ENCODE measurements at places on chromosomes 3 and 15.

GRCh38 chr3:186946756-186947375 is 16.5 kb downstream of the ST6GAL1 start:
- DNase-seq = no peak

GRCh38 chr3:57783186-57784088 is 27.3 kb downstream of the SLMAP start:
- no peak for DNase-seq

DNA sequence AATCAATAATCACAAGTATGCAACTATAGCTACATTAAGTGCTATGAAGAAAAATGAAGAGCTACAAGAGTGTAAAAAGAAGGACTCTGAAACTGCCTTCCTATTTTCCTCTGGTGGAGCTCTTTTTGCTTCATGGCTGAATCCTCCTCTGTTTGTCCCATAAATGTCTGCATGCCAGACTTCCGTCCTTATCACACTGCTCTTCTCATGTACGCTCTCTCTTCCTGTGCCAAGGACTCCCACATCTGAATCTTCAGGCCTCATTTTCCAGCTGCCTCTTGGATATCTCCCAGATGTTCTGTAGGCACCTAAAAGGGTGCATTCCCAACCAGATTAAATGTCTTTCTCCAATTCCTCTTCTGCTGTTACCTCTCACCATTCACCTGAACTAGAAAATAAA is 123.7 kb downstream of the MECOM start:
- no peak for DNase-seq

DNA sequence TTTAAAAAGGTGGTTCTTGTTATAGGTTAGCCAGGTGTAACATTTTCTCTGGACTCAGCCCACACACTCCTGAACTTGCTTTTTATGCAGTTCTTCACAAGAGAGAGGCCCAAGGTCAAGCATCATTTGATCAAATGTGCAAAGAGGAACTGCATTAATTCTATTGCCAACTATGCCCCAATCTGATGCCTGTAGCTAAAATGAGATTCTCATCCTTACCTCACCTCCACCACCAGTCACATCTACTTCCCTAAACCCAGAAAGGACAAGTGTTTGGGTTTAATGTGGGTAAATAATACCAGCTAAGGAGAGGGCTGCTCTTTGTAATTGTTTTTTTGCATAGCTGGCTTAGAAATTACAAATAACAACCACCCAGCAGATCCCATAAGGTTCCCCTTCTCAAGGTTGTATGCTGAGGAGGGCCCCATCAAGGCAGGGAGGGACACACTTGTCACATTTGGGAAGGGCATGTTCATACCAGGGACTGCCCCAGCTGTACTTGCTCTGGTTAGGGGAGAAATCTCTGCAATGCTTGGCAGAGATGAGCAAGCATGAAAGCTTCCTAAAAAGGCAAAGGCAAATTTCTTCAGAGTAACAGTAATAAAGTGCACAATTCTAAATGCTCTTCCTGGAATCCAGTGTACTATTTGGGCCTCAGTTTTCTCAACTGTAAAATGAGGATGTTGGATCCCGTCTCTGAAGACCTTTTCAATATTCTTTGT is 76.2 kb downstream of the TGFBR2 start:
- no peak for DNase-seq

DNA sequence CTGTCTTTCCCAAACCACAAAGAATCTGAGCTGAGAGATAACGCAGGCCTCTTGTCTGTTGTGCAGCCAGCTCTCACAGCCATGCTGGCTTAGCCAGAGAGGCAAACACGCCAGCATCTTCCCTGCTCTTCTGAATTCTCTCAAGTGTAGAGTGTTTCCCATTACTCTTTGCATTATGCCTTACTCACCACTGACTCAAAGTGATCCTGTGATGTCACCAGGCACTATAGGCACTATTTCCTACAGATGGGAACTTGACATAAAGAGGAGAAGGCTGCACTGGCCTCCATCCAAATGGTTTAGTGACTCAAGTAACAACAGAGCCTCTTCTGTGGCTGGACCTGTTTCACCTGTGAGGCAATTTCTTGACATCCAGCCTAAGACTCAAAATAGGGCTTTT is 44.4 kb downstream of the PDZRN3 start:
- DNase-seq = peak; percentile 93

- peak; percentile 32 for DNase-seq
Measured at GRCh38 chr3:117887901-117888300, 1146.7 kb downstream of the IGSF11 start.

DNA sequence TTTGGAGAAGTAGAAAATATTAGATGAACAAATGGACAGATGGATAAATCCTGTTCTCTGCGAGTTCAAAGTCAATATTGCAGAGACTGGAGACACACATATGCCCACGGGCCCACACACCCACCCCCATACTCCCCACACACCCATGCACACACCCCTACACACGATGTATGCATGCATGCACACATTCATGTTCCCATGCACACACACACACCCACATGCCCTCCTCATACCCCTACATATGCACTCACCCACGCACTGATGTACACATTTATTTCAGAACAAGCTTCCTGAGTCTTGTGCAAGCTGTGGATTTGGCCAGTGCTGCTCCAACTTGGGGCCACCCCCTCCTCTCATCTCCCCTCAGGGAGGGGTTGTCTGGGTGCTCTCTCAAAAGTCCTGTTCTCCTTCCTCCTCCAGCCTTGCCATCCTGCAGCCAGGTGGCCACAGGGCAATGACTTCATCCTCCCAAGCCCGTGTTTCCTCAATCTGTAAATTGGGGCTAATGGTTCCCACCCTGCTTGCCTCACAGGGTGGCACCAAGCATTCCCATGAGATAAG is 16.4 kb downstream of the MAPKAPK3 start:
- no peak for DNase-seq

GRCh38 chr3:190826018-190826417 is 36.5 kb downstream of the GMNC start:
- DNase-seq = no peak

DNA sequence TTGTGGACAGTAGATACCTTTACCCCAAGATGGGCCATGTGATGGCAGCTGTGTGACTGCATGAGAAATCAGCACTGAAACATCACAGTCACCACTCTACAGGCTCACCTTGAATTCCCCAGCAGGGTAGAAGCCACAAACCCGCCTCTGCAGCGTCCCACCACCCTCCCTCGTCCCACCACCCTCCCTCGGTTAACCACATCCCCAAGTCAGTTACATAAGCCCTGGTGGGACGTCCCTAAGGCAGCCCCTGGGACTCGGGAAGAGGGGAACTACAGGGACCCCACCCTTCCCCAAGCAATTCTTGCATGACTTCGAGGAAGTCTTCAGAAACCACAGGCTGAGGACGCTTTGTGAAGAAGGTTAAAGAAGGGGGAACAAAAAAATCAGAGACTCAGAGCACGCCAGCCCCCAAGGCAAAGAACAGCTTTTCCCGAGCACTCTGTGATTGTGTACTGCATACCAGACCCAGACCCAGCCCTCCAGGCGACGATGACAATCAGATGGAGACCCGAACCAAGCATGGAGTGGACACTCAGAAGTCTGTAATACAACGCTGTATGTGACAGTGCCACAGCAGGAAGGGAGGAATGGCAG is 60.5 kb downstream of the SH3BP5 start:
- DNase-seq = no peak

Measured in muscle of back (tissue), 13 donors.